Activated CD4-positive, alpha-beta T cell treated with anti-CD3 and anti-CD28 coated beads, Interleukin-2, amount 50 U/mL, for 16 hours (primary cell): ENCODE measurements at places on chromosomes 2 and 18.

GRCh38 chr2:208820014-208820688, 413.6 kb downstream of the PTH2R start:
- no peak for DNase-seq

DNA sequence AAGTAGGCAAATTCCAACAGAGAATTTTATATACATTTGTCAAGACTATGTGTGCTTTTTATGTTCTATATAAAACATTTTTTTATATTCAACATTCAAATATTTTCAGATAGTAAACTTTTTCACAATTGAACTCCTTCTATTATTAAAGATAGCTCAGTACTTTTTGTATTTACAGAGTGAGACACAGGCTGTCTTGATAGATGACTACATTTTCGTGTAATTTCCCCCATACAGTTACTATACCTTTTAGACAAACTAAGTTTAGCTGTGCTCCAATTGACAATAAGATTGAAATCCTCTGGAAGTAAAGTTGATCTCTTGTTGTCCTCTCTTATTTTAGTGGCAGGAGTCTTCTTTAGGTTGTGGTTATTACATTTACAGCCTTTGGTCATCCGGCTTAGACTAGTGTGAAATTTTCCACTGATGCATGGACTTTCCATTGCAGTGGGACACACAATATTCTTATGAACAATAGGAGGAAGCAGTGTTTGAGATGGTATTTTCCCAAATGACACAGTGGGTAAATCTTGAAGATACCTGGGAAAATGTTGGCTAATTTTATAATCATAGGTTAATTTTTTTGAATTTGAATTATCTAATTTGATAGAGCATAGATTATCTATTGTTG, 21.0 kb downstream of the ZSWIM2 start:
- DNase-seq = no peak

DNA sequence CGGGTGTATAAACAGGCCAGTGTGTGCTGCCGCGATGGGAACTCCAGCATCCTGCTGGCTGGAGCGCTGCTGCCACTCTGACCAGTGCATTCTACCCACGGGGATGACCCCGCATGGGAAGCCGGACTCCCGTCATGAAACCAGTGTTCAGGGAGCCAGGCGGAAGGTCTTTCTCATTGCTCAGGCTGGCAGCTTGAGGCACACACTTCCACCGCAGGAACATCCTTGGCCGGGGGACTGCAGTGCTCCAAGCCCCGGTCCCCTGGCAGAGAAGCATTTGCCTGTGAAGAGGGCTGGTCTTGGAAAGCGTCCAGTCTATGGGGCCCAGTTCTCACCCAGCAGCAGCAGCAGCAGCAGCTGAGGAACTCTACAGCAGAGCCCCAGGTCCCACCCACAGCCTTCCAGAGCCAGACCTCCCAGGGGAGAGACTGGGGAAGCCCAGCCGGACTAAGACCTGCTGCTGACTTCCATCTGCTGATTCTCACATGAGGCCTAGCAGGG, 235.9 kb downstream of the KLHL29 start:
- DNase-seq = no peak

DNA sequence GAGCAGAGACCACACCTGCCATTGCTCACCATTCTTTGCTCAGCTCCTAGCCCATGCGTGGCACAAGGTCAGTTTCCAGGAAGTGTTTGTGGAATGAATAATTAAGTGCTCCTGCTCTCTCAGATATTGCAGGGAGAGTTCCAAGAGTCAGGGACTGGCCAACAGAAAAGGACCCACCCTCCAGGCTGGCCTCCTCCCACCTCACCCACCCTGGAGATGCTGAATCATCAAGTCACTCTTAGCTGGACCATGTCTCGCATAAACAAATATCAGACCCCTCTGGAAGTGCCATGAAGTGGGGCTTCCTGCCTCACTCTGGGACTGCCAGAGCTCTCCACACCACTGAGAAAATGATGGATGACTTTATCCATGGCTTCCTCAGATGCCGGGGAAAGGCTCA, 256.0 kb downstream of the TNS1 start:
- no peak for DNase-seq

DNA sequence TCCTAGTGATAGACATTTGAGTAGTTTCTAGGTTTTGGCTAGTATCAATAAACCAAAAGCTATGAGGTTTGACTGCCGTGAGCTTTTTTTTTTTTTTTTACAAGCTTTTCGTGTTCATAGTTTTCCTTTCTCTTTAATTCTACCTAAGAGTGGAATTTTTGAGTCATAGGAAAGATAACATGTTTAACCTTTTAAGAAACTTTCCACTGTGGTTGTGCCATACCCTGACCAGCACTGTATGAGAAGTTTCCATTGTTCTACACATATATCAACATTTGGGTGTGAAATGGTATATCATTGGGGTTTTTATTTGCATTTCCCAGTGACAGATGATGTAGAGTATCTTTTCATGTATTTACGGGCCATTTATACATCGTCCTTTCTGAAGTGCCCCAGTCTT, 31.7 kb downstream of the UBE2F start:
- DNase-seq = peak; percentile 79

- no peak for DNase-seq
These were observed 61.8 kb downstream of the NXPH2 start for GRCh38 chr2:138718405-138718804.

DNA sequence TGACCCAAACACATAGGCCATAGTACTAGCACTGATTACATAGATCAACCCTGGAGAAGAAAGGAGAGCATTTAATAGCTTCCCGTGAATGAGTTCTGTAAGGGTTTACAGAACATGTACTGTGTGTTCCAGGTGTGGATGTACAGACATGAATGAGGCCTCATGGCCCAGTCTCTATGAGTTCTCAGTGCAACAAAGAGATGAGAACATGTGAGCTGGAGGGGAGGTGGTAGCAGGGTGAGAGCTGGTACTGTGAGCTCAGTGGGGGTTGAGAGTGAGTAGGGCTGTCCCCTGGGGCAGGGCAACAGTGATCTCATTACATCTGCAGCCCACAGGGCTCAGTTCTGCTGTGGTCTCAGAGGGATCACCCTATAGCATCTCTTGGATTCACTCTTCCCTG, 42.6 kb upstream of the SPRED2 start:
- DNase-seq = no peak

DNA sequence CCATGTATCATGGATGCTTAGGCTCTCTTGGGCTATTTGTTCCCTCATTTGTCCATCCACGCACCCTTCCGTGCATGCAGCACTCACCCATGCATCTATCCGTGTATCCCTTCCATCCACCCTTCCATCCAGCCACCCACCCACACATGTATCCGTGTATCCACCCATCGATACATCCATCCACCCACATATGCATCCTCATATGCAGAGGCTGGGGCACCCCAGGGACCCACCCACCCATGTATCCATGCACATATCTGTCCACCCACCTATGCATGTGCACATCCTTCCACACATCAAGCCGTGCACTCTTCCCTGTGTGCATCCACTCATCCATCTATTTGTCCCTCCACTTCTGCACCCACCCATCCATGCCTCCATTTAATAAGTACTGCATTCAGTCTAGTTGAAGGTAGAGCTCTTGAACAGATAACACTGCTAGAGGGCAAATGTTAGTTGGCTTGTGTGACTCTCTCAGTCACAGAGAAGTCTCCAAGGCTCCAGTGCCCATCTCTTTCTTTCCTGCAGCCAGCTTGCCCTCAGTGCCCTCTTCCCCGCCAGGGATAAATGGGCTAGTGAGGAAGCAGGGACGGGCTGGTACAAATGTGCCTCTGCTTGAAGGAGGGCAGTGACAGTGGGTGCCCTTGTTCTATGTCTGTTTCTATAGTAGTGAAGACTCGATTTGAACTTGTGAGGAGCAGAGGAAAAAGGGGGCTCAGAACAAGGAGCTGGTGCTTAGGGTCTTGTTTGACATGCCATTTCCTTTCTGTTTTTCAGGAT, 61.5 kb downstream of the EMILIN2 start:
- DNase-seq = no peak

- no peak for DNase-seq
These were observed 176.3 kb upstream of the DSEL start for GRCh38 chr18:67692811-67693210.

GRCh38 chr2:121454549-121455090, 76.1 kb upstream of the RNU4ATAC start:
- DNase-seq = no peak

DNA sequence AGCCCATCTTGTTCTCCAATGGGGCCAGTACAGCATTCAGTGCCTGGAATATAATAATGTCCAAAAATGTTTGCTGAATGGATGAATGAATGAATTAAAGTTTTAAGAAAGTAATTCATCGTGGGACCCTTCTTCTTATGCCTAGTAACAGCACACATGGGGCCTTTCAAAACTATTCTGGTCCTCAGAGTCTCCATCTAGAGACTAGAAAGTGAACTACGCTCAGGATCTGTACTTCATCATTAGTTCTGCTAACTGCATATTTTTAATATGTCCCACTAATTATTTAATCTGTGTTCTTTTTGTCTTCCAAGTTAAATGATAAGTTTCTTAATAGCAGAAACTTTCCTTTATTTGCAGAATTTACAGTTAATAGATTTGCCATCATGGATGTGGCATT, 172.5 kb downstream of the SMAD2 start:
- no peak for DNase-seq

- no peak for DNase-seq
These were observed 9.1 kb upstream of the PROM2 start for GRCh38 chr2:95265182-95265581.

DNA sequence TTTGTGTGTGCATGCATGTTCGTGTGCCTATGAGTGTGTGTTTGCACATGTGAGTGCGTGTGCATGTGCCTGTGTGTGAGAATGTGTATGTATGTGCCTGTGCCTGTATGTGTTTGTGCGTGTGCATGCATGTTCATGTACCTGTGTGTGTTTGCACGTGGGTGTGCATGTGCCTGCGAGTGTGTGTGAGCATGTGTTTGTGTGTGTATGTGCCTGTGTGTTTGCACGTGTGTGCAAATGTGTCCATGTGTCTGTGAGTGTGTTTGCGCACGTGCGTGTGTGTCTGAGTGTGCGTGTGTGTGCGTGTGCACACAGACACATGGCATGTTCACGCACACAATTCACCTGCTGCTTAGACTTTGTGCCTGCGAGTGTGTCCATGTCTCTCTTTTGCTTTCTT, 853.5 kb upstream of the SALL3 start:
- DNase-seq = no peak

- no peak for DNase-seq
These were observed 62.9 kb upstream of the BZW1 start for GRCh38 chr2:200748779-200749178.

- no peak for DNase-seq
These were observed 262.8 kb upstream of the UBE2E3 start for GRCh38 chr2:180717588-180717987.

DNA sequence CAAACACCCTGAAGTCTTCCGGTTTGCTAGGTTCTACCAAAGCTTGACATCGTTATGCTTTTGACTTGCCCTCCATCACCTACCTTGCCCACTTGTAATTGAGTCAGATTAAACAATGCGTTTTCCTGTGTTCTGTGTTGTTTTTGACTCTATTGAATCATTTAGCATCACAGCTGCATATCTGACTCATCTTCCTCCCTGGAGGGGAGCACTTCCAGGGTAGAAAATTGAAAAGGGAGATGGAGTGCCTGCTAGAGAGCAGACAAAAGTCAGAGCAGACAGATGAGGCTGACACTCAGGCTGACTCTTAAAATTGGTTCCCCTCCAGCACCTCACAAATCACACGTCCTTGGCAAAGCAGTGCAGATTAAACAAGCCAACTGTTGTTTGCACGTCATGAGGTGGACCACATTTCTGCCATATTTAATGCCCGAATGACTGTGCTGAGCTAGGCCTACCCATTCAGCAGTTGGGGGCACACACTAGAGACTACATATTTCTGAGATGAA, 2.2 kb downstream of the MPP4 start:
- peak; percentile 21 for DNase-seq
